IMR-90 (cell line): ENCODE measurements at places on chromosomes 1 and 21.

- no peak for DNase-seq
Measured at GRCh38 chr1:97159342-97159741, 437.8 kb downstream of the PTBP2 start.

DNA sequence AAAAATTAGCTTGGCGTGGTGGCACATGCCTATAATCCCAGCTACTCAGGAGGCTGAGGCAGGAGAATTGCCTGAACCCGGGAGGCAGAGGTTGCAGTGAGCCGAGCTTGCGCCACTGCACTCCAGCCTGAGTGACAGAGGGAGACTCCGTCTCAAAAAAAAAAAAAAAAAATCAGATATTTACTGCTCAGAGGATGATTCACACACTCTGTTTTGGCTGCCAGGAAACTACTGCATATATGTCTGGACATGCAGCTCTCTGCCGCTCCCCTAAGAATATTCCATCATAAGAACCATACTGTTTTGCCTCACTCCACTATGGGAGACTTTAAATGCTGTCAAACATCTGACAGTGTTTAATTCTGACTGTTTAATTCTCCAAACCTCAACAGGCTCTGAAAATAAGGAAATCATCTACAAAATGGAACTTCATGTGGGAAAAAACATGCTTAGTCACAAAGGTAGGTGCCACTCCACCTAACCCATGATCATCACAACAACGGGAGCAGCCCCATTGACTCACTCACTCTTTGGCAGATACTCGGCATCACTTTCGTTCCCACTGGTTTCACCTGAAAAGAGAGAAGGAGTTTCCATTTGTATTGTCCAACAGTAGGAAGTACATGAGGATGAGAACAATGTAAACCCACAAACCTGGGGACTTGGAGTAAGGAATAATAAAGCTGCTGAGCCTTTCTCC is 29.3 kb upstream of the BCAS2 start:
- DNase-seq: peak; percentile 58

- no peak for DNase-seq
Measured at GRCh38 chr1:30728832-30729638, 5.7 kb upstream of the MATN1 start.

GRCh38 chr1:223183268-223183862 is 40.3 kb upstream of the TLR5 start:
- DNase-seq: no peak

DNA sequence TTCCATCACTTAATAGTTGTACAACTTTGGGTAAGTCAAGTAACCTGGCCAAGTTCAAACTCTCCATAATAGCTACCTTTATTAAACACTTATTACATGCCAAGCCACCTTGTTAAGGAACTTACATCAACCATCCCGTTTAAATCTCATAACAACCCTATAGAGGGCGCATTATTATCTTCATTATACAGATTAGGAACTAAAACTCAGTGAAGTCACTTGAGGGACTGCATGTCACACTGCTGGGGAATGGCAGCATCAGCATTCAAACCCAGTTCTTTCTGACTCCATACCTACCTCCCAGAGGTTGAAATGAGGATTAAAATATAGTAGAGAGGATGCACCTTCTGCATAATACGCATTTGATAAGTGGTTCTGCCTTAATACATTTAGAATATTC is 47.1 kb upstream of the PLA2G2C start:
- DNase-seq: peak; percentile 38

DNA sequence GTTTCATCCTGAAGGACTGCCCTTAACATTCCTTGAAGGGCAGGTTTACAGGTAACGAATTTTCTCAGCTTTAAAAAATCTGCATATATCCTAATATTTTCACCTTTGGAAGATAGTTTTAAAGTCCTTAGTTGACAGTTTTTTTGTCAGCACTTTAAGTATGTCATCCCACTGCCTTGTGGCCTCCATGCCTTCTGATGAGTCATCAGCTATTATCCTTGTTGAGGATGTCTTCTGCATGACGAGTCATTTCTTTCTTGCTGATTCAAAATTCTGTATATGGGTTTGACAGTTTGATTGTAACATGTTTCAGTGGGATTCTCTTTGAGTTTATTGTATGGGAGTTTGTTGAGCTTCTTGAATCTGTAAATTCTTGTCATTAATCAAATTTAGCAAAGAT is 500.6 kb downstream of the DISC1 start:
- peak; percentile 90 for DNase-seq

DNA sequence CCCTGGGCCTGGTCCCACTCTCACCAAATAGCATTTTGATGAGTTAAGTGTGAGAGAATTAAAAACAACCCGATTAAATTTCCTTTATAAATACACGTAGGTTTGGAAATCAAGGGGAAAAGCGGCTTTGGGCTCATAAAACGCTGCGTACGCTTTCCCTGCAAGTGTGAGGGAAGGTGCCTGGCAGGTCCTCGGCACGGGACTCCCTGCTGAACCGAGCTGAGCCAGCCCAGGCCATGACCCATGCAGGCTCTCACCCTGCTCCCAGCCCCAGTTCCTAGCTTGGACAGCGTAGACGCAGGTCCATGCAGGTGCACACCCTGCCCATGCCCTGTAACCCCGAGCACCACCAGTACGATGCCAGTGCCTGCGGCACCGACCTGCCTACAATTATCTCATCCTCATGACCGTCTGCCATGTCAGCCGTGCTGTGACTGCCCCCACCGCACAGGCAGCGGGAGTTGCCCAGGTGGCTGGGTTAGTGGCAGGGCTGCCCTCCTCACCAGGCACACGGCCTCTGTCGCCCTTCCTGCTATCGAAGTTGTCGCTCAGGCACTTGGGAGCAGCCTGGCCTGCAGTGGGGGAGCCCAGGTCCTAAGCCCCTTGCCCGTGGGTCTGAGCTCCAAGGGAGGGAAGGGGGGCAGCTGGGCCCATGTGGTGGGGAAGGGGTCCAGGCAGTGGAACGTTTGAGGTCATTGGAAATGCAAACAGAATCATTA is 41.0 kb upstream of the ACTRT2 start:
- DNase-seq: no peak

DNA sequence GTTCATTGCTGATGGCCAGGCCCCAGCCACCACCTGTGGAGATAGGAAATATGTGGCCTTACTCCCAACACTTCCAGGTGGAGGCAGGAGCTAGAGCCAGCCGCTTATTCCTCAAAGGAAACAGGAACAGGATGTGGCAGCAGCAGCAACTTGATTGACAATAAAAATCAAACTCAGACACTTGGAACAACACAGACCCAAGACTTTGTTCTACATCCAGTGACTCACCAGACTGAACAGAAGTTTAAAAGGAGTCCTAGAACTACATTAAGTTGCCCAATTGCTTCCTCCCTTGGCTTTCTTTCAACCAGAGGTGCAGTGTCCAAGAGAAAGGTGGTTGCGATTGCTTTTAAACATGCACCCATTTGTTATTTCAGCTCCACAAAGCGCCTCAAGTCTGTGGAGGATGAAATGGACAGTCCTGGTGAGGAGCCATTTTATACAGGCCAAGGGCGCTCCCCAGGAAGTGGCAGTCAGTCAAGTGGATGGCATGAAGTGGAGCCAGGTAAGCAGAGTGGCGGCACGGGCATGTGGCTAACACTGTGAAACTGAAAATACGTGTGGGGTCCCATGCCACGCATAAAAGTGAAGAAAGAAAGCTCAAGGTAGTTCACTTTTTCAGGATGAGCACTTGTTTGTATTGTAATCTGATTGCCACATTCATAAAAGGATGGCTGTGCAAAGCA is 276.6 kb downstream of the NFIA start:
- no peak for DNase-seq

GRCh38 chr1:56873213-56873612 is 18.6 kb downstream of the C8A start:
- no peak for DNase-seq

GRCh38 chr1:219120624-219121544 is 52.8 kb upstream of the LYPLAL1 start:
- DNase-seq: peak; percentile 91

GRCh38 chr1:169630006-169630405 is at the start of gene SELP:
Gene SELP, minus strand, starts transcription at chr1:169630124. Its CDS starts 50 bp downstream, at chr1:169630074.
- DNase-seq: no peak

- DNase-seq: no peak
Measured at GRCh38 chr1:220426989-220427388, 100.9 kb upstream of the MARK1 start.

GRCh38 chr1:225427235-225428067 is at the start of gene LBR:
Gene LBR, minus strand, starts transcription at chr1:225428038. Its CDS starts 3,963 bp downstream, at chr1:225424075.
- peak; percentile 16 for DNase-seq
